PC-3 (cell line): ENCODE measurements at places on chromosomes 13 and 19. TPM values are rescaled to one million over a fixed set of nuclear protein-coding genes. Genes with fewer than 3 reads are reported as not detected.

DNA sequence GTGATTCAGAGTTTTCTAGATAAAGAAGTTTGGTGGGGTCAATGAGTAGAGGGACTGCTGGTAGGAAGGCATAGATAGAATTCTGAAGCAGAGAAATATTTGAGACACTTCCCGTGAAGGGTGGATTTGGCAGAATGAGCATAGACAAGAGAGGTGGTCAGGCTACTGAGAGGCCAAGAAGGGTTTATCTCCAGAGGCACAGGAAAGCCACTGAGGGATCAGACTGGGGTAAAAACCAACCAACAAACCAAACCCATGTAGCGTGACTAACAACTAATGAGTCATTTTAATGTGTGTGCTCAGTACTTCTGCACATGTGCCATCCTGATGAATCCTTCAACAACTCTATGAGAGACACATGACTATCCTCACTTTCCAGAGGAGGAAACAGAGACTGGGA lies 60.0 kb upstream of the SERP2 start:
- DNase-seq: peak; percentile 86

DNA sequence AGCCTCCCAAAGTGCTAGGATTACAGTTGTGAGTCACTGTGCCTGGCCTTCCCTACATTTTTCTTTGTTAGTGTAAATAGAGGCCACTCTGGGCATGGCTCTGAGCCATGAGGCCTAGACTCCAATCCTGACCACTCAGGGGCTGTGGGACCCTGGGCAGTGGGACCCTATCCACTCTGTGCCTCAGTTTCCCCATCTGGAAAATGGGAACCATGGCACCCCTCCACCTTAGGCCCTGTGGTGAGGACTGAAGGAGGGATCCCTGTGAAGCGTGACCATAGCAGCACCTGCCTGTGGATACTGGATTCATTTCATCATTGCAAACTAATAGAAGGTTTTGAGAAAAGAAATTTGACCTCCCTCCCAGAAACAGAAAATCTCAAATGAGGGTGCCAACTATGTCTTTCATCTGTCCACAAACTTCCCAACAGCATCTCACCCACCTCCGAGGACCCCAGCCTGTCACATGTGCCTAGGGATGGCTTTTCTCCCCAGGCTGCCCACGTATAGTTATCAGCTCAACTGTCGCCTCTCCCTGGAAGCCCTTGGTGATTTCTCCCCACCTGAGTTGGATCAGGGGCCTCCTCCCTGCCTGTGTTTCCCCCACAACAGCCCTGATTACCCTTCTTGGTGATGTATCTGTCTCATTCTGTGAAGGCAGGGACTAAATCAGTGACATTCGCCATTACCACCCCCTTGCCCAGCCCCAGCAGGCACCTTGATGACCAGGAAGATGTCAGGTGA lies 5.6 kb downstream of the ANGPTL8 start:
- DNase-seq: peak; percentile 24

DNA sequence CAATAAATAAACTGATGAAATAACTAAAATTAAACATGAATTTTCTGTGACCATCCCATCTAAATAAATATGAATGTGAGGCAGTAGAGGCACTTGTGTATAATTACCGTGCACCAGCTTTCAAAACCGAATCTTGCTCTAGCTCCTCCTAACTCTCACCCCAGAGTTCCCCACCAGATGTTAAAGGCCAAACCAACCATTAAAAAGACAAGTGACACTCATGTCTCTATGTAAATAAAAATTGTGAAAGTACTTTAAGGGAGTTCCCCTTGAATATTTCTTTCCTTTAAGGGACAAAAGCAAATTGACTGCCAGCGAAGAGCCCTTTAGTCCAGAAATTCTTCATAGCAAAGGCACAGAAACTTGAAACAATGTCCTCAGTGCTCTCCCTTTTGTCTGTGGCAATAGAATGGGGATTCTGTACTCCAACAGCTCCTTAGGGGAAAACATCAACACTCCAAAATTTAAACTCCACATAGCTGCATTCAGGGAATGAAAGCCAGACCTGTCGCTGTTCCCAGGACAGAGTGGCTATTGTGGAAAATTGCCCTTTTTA lies 101.7 kb upstream of the SOX21 start:
- DNase-seq: no peak

- DNase-seq: peak; percentile 50
Measured at GRCh38 chr13:89846926-89847585, 1500.4 kb upstream of the MIR17HG start.

DNA sequence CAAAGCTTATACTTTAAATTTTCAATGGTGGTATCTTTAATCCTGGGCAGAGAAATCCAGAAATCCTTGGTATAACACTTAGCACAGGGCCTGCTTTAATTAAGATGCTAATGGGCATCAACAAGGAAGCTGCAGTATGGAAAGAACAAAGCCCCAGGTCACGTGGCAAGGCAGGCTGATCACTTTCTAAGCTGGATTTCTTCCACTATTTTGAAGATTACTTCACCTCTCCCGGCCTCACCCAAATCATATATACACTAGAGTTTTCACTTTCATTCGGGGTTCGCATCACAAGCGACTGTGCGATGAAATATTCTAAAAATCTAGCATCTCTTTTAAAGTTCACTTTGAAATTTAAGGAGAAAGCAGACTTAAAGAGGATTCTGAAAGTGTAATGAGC lies 71.8 kb downstream of the STARD13 start:
- DNase-seq: no peak

ZNF888 gene
- 5.2 and 5.4 TPM in 2 replicates for total RNA-seq

LHB gene
- not detected in 2 replicates for total RNA-seq

DNA sequence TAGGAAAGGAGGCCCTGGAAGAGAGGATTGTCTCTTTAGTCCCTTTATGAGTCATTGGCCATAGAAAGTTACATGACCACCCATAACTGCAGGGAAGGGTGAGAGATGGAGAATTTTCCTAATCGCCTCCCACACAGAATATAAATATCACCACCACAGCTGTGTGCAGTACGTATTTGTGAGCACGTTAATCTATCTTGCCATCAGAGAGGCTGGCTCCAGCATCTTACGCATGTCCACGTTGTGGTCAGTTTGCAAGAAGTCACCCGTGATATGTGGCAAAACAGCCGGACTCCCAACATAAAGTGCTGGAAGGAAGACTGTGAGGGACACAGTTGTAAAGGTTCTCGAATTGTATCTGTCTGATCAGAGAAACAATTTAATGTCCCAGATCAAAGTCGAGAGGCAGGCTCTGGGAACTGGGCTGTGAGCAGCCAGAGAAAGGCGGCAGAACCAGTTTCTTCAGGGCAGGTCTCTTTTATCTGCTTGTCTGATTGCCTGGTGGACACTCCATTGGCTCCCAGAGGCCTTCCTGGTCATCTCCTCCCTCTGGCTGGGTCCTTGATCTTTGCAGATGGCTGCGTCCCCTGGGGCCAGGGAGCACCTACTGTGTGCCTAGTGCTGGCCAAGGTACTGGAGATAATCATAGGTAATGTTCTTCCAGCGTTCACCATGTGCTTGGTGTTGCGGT lies 74.9 kb downstream of the SIPA1L3 start:
- no peak for DNase-seq

ZNF566 gene
- total RNA-seq: 3.1 and 7.8 TPM in 2 replicates

FFAR3 gene
- not detected in 2 replicates for total RNA-seq

DNA sequence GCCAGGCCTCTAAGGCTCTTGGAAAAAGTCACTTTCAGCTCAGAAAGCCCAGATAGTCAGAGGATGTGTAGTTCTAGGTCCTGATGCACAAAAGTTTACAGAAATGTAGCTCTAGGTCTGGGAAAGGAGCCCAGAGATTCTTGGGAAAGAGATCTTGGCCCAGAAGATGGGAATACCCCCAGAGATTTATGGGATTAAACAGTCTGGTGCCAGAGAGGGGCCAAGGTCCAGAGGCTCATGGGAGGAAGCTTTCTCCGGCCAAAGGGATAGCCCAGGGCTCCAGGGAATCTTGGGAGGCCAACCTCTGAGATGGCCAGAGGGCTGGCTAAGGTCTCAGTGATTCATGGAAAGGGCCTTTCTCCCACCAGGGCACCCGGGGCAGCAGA lies 15.2 kb downstream of the BCAT2 start:
- DNase-seq: no peak

GRCh38 chr19:49570138-49570856 lies 10.1 kb downstream of the NOSIP start:
- peak; percentile 92 for DNase-seq

DNA sequence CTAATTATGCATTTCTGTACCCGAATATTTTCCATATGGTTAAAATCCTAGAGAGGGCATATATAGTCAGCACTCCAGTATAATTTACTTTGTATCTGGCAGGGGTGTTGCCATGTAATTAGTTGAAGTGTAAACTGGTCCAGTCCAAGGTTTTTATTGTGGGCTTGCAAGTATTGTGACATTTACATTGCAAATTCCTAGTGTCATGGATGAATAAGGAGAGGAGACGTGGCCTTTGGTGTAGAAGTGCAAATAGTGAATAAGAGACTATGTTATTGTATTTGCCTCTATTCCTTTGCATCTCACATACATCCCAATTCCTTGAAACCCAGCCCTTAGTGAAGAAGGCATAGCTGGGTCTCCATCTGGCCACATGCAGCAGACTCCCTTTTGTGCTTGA lies 330.6 kb downstream of the ATP8A2 start:
- no peak for DNase-seq

AMER2 gene
- not detected in 2 replicates for total RNA-seq

DNA sequence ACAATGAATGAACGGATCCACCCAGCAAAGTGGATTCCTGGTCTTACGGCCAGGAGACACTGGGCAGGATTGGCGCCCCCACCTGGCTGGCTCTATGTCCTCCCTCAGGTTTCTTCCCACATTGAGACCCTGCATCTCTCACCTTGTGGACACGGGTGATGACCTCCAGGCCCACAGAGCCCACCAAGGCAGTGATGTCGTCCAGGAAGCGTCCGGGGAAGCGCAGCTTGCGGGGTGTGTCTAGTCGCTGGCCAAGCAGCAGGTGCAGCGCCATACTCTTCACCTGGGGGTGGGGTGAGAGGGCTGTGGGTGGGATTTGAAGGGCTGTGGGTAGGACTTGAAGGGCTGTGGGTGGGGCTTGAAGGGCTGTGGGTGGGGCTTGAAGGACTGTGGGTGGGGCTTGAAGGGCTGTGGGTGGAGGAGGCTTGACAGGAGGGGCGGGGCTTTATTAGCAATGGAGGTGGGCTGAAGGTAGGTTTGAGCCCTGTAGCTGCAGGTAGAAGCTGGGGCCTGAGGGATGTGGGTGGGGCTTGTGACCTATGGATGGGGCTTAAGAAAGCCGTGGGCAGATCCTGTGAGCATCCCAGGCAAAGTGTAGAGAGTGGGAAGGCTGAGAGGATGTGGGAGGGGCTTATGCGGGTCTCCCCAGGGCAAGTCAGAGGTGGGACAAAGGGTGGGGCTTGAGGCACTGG lies 12.1 kb upstream of the ANGPTL8 start:
- peak; percentile 42 for DNase-seq

- no peak for DNase-seq
Measured at GRCh38 chr19:32330213-32330857, 15.1 kb upstream of the ZNF507 start.

DNA sequence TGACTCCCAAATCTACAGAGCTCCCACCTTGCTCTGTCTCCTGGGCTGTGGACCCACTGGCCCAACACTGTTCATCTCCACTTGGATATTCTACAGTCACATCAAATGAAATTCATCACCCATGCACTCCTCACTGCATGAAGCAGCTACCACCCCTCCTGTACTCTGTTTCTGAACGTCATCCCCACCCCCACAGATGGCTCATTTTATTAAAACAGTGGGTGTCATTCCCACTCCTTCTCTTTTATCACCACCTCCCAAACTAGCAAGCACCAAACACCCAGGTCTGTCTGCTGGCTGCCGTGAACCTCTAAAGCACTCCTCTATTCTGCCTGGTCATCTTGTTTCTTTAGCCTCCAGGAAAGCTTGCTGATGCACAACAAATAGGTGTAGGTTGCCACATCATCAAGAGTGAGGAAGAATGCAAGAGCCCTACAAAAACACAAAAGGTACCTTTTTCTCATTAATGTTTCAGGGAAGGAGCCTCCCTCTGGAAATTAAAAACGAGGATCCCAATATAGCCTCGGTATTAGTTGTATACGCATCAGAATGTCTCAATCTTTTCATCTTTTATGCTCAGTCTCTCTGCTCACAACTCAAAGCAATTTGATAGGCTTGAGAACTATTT lies 91.8 kb downstream of the MIPEP start:
- no peak for DNase-seq

DNA sequence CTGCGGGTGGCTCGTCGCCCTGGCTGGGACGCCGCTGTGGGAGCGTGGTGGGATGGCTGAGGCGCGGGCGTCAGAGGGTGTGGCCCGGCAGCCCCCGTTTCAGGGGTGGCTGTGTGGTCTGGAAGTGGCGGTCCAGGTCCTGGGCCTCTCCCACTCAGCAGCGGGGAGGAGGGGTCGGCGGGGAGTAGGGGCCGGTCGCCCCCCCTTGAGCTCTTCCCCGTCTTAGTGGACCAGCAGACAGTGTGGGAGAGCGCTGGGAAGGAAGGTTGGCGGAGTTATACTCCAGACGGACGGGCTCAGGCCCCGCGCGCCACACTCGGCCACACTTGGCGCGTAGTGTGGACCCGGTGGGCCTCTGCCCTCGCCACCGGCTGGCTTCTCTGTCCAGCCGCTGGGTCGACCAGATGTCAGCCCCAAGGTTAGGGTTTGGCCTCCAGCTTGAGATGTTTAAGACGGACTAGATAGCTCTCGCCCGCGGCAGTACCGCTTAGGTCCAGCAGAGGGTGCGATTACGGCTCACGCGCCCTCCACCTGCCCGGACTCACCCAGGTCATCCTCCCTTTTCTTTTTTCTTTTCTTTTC lies 21.7 kb upstream of the ZNF429 start:
- DNase-seq: no peak

DNA sequence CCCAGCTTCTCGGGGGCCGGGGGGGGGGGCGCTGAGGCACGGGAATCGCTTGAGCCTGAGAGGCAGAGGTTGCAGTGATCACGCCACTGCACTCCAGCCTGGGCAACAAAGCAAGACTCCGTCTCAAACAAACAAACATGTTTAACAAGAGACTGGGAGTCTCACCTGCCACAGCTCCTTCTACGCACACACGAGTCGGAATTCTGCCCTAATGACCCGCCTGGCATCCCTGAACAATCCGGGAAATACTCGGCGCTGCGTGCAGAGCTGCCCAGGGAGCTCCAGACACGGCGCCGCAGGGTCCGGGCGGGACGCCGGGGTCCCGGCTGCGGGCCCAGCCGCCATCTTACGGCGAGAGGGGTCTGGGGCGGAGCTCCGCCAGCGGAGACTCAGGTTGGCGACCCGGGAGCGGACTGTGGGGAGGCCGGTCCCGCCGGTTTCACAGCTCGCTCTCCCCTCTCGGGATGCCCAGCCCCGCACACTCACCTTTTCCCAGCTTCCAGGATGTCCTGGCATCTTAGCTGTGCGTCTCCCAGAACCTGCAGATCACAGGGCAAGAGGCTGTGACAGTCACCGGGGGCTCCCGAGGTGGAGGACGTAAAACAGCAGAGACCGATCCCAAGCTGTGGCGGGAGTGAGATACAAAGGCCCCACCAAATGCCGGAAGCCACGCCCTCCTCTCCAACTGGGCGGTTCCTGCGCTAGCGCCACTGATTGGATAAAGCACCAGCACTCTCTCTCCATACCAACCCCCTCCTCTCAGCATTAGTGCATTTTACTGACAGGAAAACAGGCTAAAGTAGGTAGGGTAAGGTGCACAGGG lies 23.6 kb upstream of the ZNF724 start:
- DNase-seq: peak; percentile 94

- DNase-seq: no peak
Measured at GRCh38 chr13:98842070-98842469, 89.6 kb upstream of the SLC15A1 start.

OR7E24 gene
- not detected in 2 replicates for total RNA-seq
